T-helper 2 cell (primary cell): ENCODE measurements at places on chromosomes 13 and 19.

GRCh38 chr19:38634757-38635482 lies 12.5 kb upstream of the ACTN4 start:
- DNase-seq: peak; percentile 51

DNA sequence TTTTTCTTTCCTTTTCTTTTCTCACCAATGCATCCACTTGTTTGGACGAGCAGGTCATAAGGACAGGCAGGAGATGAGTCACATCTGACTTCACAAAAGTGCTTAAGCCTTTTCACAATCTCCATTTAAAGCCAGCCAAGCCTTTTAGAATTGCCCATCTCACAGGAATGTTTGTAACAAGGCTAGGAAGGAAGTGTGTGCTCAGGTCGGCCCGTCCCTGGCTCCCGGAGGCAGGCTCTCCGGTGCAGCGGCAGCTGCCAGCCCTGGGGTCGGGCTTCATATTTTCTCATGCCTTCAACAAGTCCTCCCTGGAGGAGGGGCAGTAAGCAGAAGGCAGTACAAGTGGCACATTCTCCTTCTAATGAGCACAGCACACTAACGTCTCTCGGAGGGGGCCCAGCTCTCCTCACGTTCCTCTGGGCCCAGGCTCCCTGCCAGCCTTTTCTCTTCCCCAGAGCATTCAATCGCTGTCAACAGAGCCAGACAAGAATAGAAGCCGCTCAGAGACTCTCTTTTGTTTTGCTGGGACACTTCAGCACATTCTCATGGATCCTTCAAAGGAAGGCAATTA lies 180.5 kb downstream of the COL4A1 start:
- DNase-seq: no peak

GRCh38 chr13:82791035-82791434 lies 1091.2 kb downstream of the SLITRK1 start:
- DNase-seq: no peak

GRCh38 chr13:99310382-99311031 lies 3.3 kb upstream of the GPR183 start:
- no peak for DNase-seq

- DNase-seq: no peak
Observed at GRCh38 chr13:99113351-99113750, 87.3 kb upstream of the UBAC2 start.

- no peak for DNase-seq
Observed at GRCh38 chr13:111790621-111791020, 276.3 kb upstream of the SOX1 start.

- no peak for DNase-seq
Observed at GRCh38 chr19:6223461-6224307, 56.1 kb downstream of the MLLT1 start.

GRCh38 chr13:109370496-109370895 lies 415.9 kb downstream of the IRS2 start:
- DNase-seq: no peak

- no peak for DNase-seq
Observed at GRCh38 chr19:22327321-22327720, 41.1 kb downstream of the ZNF729 start.

GRCh38 chr19:44810234-44811121 lies 1.6 kb downstream of the BCAM start:
- no peak for DNase-seq

DNA sequence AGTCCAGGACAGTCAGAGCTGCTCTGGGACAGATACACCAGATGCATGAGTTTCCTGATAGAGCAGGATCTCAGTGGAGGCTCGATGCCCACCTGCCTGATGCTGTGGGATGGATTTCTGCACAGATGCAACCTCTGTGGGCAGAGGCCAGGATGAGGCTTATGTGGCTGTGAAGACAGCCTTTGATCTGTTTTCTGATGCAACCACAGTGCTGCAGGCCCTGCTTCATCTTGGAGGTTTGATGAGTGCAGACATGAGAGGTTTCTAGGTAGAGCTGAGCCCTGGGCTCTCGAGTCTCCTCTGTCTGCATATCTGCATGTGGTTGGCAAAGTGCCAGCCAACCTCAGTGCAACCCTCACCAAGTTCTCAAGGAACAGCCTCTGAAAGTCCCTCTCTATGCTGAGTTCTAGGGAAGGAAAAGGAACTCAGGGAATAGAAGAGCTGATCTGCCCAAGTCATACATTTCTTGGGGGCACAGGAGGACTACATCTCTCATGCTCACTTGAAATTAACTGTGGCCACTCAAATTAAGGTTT lies 23.1 kb upstream of the TSHZ3 start:
- no peak for DNase-seq

DNA sequence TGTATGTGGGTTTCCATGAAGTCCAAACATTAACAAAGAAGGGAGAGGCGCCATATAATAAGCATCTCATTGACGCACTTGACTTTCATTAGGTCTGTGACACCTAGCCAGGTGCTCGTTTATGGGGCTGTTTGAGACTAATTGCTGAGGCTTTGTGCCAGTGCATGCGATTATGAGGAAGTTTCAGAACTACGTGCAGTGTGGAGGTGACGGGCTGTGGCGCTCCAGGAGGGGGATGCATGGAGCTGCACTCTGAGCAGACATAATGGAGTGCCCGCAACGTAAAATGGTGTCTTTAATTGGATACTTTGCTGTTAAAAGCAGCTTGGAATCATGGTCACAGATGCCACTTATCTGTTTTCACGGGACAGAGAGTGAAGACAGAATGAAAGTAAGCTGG lies 223.2 kb downstream of the FGF9 start:
- DNase-seq: no peak

- no peak for DNase-seq
Observed at GRCh38 chr19:28553005-28553404, 659.9 kb downstream of the UQCRFS1 start.

- no peak for DNase-seq
Observed at GRCh38 chr13:101492251-101492910, 39.9 kb downstream of the ITGBL1 start.

GRCh38 chr13:93355094-93355493 lies 128.5 kb downstream of the GPC6 start:
- DNase-seq: no peak

- no peak for DNase-seq
Observed at GRCh38 chr13:100596516-100596915, 7.9 kb upstream of the GGACT start.

- DNase-seq: peak; percentile 72
Observed at GRCh38 chr19:40398417-40399131, 8.6 kb upstream of the HIPK4 start.

GRCh38 chr13:75295201-75295600 lies 186.8 kb downstream of the TBC1D4 start:
- no peak for DNase-seq

GRCh38 chr19:46824890-46825730 lies 25.5 kb downstream of the AP2S1 start:
- DNase-seq: no peak

DNA sequence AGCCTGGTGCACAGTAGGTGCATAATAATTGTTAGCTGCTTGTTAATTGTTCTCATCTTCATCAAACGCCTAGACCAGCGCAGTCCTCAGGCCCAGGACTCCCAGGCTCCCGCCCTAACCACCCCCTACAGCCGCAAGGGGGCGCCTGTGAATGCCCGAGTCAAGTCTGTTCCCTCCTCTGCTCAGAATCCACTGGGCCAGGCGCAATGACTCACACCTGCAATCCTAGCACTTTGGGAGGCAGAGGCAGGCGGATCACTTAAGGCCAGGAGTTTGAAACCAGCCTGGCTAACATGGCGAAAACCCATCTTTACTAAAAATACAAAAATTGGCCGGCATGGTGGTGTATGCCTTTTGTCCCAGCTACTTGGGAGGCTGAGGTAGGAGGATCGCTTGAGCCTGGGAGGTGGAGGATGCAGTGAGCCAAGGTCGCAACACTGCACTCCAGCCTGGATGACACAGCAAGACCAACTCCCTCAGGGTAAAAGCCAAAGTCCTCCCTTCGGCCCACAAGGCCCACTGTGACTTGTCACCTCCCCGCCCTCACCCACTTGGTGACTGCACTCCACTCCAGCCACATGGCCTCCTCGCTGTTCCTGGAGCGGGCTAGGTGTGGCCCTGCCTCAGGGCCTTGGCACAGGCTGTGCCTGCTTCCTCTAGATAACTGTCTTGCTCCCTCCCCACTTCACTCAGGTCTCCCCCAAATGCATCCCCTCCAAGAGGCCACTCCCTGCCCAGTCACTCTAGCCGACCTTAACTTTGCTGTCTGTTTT lies 9.1 kb downstream of the ZNF653 start:
- DNase-seq: peak; percentile 57

DNA sequence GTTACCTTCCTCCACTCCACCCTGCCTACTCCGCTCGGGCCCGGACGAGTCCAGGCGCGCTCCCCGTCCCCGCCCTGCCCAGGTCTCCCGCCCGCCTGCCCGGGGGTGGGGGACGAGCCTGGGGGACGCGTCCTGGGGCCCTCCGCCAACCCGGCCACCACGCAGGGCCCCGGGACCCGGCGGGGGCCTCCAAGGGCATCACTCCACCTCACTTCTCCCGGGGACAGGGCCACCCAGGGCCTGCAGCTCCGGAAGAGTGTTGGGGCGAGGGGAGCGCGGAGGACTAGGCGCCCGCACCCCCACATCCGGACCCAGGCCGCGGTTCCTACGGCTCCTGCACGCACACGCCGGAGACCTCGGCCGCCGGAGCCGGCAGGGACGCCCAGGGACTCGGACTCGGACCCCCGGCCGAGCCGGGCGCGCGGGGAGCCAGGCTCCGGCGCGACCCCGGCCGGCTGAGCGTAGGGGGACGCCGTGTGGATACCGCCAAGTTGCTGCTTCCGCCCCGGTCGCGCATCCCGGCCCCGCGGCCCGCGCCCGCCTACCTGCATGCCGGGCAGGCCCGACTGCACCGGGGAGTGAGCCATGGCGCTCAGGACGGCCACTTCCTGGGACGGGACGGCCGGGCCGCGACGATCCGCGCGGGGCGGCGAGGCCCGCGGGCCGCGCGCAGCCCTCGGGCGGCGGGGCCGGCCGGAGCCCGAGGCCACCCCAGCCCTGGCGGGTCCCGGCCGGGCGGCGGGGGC lies 534 bp downstream of the STK24 start:
- DNase-seq: peak; percentile 28

GRCh38 chr13:21164631-21165030 lies 11.7 kb downstream of the SKA3 start:
- DNase-seq: no peak

DNA sequence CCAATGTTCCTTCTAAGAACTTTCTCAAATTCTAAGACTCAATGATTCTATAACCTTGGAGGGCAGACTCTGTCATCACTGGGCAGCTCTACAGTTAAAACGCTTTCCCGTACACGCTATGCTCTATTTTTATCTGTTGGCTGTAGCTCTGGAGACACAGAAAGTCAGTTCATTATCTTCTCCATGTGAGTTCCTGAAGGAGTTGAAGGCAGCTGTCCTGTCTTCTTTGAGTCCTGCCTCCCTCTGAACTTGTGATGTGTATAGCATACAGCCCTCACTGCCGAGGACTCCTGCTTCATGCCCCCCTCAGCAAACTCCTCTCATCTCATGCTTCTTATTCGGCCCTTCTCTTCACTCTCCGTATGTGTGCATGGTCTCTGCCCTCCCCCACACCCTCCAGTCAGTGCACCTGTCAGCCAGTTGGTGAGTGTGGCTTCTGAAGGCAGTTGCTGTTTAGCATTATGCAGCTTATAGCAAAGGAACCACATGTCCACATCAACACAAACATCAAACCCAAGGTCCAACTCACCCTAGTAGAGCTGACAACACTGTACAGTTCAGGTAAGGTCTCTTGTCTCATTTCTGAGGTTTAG lies 504.9 kb downstream of the DIAPH3 start:
- DNase-seq: no peak

- no peak for DNase-seq
Observed at GRCh38 chr13:94414141-94414540, 65.3 kb downstream of the DCT start.

DNA sequence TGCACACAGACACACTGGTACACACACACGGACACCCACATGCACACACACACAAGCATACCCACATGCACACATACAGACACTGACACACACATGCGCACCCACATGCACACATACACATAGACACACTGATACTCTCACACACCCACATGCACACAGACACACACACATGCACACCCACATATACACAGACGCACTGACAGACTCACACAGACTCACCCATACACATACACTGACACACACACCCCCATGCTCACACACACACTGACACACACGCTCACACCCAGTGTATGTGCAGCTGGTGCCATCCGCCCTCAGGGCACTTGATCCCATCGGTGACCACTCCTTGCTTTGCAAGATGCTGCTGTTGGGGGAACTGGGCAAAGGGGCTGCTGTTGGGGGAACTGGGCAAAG lies 9.7 kb upstream of the RASA3 start:
- peak; percentile 51 for DNase-seq

DNA sequence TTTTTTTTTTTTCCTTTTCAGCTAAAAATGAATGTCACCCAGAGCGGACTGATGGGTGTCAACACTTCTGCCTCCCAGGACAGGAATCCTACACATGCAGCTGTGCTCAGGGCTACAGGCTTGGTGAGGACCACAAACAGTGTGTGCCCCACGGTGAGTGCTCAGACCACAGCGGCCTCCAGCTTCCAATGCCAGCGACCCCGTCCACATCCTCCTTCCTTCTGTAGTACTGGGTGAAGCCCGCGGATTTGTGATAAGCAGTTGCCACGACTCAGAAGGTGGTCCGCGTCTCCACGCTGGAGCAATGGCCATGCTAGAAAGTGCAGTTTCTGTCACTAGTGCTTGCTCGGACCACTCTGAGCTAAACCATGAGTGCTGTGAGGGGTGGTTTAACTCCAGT lies 6.0 kb downstream of the PROZ start:
- no peak for DNase-seq

DNA sequence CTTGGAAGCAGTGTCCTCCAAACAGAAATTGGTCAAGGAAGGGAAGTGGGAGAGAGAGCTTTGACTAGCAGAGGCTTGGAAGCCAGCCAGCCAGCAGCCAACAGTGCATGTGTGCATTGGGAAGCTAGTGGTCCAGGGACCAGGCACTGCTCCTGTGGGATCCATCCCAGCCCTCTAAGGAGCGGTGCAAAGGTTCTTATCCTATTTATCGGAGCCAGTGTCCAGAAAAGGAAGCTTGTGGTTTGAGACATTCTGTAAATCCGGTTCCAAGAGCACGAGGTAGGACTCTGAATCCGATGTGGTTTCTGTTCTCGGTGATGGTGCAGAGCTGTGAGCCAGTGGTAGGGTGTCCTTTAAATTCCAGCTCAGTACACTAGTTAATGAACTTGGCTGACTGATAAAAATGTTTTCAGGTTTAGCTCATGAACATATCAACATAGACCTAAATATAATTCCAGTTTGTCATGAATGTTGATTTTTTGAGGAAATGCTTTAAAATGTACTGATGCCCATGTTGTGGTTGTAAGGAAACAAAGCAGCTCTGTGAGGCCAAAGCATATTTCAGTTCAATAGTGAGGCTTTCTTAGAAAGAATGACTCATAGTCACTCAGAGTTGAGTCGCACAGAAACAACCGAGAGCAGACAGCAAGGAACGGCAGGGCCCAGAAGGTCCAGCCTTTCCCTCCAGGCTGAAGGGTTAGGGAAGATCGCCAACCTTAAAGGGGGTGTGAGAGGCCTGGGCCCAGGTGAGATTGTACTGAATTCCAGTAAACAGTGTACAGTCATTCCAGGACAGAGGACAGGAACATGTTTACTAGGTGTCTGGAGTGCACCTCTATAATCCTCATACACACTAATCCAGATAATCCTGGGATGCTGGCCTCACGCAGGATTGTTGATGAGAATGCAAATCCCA lies 21.5 kb upstream of the GARRE1 start:
- no peak for DNase-seq
